Smooth muscle cell of the pulmonary artery (primary cell): ENCODE measurements at places on chromosomes 6 and 20. TPM values are rescaled to one million over a fixed set of nuclear protein-coding genes. Genes with fewer than 3 reads are reported as not detected.

Gene PNLDC1
- 0.07 and 0.20 TPM in 2 replicates for total RNA-seq

Gene MSH5
- total RNA-seq: 3.8 and 6.6 TPM in 2 replicates

Gene CHRNA4
- total RNA-seq: not detected in 2 replicates

Gene ITPR3
- total RNA-seq: 24.6 and 135 TPM in 2 replicates

Gene PSORS1C2
- total RNA-seq: not detected in 2 replicates

Gene SPEF1
- 0.13 and 0.20 TPM in 2 replicates for total RNA-seq

Gene HLA-DPA1
- 0.17 and 3.8 TPM in 2 replicates for total RNA-seq

Gene NRSN1
- total RNA-seq: not detected in 2 replicates

Gene PPP1R10
- 17.7 and 21.0 TPM in 2 replicates for total RNA-seq

Gene ZC3H12D
- total RNA-seq: 0.17 and 0.33 TPM in 2 replicates

Gene GRM1
- total RNA-seq: 0.07 TPM in 2 replicates

Gene ADGRB3
- total RNA-seq: 0.83 and 1.4 TPM in 2 replicates

Gene EYA4
- total RNA-seq: 0.65 TPM in 1 of 2 replicates, not detected in the other

Gene DSP
- total RNA-seq: 11.4 and 13.2 TPM in 2 replicates

Gene CDH4
- total RNA-seq: 0.07 and 0.10 TPM in 2 replicates
